ENCODE measurements at places on chromosomes 4 and X. TPM values are rescaled to one million over a fixed set of nuclear protein-coding genes. Genes with fewer than 3 reads are reported as not detected.

TASL gene
- total RNA-seq = not detected

MEPE gene
- total RNA-seq = not detected

PITX2 gene
- 95.5 TPM for total RNA-seq

CCDC158 gene
- total RNA-seq = not detected

TAB3 gene
- 28.9 TPM for total RNA-seq

MAGEA10 gene
- not detected for total RNA-seq

ARMCX1 gene
- total RNA-seq = 24.8 TPM

MAGEA2 gene
- not detected for total RNA-seq

TMEM35A gene
- total RNA-seq = 6.2 TPM

HERC6 gene
- 21.1 TPM for total RNA-seq

MAGED4 gene
- total RNA-seq = 80.2 TPM

NDNF gene
- total RNA-seq = 8.6 TPM

DNA sequence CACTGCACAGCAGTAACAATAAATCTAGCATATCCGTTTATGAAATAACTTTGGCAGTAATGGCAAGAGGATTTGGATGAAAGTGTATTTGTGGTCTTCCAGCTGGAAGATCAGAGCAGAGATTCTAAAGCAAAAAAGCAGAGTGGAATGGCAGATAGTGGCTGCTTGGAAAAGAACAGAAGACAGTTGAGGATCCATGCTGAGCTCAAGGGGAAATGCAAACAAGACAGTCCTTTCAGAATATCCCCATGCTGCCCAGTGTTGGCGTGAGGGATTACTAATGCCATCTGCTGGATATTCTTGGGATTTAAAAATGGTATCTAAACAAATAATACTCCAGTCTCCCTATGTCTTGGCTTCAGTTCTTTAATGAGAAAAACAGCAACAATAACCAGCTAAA is 629.1 kb upstream of the ATOH1 start:
- no peak for DNase-seq

DNA sequence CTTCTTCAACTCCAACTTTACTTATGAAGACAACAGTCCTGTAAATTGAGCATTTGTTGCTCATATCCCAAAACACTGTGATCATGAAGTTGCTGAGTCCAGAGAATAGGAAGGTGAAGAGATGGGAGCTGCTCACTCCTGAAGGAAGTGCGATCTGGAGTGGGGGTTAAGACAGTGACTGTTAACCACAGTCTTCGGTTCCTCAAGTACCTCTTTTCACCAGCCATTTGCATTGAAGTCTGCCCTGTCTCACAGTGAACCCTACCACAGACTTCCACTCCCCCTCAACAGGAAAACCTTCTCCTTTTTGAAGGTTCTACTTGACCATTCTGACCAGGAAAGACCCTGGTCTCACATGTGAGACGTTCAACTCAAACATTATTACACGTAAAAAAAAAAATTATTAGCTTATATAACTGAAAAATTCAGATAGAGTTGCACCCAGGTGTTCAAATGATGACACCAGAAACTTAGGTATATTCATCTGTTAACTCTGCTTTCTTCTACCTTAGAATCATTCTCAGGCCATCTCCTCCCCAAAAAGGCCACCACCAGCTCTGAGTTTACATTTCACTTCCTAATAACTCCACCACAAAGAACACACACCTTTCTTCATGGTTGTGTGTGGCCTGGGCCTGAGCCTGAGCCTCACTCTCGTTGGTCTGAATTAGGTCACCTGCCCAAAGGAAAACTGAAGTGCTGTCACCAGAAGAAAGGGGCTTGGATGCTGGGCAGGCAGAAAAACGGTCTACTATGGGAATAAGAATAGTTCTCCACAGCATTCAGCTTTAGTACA is 199.2 kb downstream of the DCTD start:
- DNase-seq = no peak

DNA sequence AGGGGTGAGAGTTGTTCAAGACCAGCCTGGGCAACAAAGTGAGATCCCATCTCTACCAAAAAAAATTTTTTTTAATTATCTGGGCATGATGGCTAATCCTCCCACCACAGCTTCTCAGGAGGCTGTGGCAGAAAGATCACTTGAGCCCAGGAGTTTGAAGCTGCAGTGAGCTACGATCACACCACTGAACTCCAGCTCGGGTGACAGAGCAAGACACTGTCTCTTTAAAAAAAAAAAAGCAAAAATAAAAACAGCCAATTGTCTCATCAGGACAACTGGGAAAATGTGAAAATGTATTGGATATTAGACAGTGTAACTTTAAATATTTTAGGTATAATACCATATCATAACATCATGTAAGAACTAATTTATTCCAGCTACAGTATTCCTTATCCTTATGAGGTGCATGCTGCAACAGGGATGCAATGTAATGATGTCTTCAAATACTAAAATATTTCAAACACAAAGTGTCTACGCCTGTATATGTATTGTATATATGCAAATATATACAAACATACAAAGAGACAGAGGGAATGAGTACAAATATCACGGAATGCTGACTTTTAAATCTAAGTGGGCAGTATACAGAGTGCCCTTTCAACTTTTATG is 17.2 kb downstream of the FAM13A start:
- no peak for DNase-seq

GRCh38 chrX:106302304-106302703 is 134.2 kb downstream of the PWWP3B start:
- no peak for DNase-seq

GRCh38 chr4:118180776-118181175 is 146.5 kb downstream of the NDST3 start:
- no peak for DNase-seq

DNA sequence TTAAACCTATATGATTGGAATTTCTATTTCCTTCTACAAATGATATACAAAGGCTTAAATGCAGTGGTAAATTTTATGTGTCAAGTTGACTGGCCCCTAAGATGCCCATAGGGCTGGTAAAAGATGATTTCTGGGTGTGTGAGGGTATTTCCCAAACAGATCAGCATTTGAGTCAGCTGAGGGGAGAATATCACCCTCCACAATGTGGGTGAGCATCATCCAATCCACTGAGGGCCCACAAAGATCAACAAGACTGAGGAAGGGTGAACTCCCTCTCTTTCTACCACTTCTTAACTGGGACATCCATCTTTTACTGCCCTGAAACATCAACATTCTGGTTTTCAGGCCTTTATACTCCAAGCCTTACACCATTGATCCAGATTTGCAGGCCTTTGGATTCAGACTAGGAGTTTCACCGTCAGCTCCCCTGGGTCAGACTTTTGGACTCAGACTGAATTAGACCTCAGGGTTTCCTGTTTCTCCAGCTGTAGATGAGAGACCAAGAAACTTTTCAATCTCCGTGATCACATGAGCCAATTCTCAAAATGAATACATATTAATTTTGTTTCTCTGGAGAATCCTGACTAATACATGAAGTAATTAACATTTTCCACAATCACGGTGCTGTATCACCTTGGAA is 1020.7 kb upstream of the SLIT2 start:
- no peak for DNase-seq

DNA sequence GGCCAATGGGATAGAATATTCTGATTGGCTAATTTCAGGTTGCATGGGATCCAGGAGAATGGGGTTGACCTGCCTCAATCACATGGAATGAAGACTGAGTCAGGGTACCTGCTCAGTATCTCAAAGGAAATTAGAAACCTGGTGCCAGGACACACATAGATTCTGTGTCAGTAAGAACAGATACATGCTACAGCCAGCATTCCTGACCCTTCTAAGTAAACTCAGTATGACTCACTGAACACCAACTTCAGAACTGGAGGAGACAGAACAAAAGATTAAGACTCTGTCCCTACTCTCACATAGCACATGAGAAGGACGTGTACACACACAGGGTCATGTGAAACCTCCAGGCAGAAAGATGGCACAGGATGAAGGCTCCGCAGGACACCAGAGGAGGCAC is 54.5 kb downstream of the FAM184B start:
- DNase-seq = no peak

- no peak for DNase-seq
Measured at GRCh38 chr4:36099509-36099908, 144.8 kb downstream of the ARAP2 start.

GRCh38 chr4:42278709-42279324 is 118.5 kb upstream of the SHISA3 start:
- DNase-seq = no peak

Measured in mesothelial cell of epicardium (in vitro differentiated cells).